ENCODE measurements at places on chromosomes 7 and 10.

GRCh38 chr10:78602201-78602932 is 466.4 kb upstream of the ZMIZ1 start:
- no peak for DNase-seq

DNA sequence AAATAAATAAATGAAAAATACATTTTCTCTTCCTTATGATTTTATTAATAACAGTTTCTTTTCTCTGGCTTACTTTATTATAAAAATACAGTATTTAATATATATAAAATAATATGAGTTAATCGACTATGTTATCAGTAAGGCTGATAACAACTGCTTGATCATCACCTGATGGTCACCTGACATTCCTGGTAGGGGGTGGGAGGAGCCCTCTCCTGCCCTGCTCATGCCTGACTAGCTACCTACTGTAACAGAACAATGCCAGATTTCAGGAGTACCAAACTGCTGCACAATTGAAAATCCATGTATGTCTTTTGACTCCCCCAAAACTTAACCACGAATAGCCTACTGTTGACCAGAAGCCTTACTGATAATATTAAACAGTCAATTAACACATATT is 1.3 kb upstream of the APBB1IP start:
- no peak for DNase-seq

DNA sequence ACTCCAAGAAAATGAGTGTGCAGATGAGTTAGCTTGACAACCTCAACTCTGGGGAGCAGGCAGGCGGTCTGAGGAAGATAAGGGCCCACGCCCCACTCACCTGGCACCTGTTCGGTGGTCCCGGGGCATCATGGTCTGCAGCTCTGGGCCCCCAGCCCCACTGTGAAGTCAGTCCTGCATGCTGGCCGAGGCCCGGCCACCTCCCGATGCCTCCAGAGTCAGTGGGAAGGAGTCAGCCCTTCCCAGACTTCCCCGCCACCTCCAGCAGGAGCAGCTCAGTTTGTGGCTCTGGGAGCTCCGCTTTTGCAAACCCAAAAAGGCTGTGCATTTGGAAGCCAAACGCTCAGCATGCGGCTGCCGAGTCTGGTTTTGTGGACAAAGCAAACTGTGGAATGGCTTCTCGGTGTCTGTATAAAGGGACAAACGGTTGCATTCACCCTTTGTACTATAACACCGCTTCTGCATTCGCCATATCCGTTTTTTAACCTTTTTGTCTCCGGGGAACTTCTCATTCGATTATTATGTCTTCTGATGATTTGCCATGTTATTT is 167.3 kb downstream of the CCDC3 start:
- DNase-seq: no peak

DNA sequence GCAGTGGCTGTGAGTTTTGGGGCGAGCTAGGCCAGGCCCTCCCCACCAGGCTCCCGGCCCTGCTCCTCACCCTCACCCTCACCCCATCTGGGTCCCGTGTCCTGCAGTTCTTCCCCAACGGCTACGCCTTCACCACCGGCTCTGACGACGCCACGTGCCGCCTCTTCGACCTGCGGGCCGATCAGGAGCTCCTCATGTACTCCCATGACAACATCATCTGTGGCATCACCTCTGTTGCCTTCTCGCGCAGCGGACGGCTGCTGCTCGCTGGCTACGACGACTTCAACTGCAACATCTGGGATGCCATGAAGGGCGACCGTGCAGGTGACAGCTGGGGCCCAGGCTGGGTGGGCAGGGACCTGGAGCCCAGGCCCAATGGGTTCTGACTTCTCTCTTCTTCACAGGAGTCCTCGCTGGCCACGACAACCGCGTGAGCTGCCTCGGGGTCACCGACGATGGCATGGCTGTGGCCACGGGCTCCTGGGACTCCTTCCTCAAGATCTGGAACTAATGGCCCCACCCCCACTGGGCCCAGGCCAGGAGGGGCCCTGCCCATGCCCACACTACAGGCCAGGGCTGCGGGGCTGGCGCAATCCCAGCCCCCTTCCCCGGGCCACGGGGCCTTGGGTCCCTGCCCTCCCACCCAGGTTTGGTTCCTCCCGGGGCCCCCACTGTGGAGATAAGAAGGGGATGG is 4.9 kb downstream of the GNB2 start:
- no peak for DNase-seq

DNA sequence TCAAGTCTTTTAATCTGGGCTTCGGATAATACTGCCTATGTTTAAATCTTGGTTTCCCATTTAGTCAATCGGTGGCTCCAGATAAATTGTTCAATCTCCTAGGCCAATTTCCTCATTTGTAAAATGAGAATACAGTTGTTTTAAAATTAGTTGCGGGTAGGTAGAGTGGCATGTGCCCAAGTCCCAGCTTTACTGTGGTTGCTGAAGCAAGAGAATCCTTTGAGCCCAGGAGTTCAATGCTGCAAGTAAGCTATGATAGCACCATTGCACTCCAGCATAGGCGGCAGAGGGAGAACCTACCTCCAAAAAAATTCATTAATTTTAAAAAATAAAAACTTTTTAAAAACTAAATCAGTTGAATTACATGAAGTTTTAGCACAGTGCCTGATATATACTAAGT is 7.3 kb downstream of the RNF216 start:
- DNase-seq: no peak

DNA sequence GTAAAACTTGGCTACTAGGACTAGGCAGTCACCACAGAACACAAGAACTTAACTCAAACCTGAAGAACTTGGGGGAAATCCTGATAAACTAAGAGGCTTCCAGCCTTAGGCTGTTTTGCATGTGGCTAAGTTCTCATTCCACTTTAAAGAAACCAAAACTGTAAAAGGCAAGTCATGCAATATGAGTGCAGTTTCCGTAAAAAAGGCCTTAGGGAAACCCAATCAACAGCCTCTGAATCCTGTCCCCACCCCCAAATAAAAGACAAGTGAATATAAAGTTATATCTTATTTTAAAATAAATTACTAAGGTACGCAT is 95.1 kb downstream of the USP6NL start:
- no peak for DNase-seq

DNA sequence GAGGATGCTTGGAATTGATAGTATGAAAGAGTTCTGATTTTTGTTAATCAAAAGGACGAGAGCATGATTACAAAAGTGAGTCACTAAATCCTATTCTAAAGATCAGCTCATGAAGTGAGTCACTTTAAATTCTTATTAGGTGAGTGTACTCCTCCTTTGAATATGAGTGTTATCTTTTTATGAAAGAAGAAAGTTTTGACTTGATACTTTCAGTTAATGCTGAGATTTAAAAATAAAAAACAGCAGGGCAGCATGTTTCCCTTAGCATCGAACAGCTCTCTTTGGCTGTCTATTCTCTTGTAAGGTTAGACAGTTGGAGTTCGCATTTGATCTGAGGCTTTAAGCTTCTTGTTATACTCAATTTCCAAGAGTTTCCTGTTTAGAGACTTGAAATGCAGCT is 222.0 kb downstream of the TWIST1 start:
- DNase-seq: no peak

DNA sequence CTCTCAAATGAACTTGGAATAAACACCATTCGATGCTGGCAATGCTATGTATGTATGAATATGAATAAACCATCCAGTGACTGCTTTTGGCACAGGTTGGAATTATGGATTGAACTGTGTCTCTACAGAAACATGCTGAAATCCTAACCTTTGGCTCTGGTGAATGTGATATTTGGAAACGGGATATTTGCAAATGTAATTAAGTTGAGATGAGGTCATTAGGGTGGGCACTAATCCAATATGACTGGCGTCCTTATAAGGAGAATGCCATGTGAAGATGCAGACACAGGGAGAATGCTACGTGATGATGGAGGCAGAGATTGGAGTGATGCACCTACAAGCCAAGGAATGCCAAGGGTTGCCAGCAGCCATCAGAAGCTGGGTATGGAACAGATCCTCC is 3.4 kb upstream of the ACTR3B start:
- DNase-seq: no peak

DNA sequence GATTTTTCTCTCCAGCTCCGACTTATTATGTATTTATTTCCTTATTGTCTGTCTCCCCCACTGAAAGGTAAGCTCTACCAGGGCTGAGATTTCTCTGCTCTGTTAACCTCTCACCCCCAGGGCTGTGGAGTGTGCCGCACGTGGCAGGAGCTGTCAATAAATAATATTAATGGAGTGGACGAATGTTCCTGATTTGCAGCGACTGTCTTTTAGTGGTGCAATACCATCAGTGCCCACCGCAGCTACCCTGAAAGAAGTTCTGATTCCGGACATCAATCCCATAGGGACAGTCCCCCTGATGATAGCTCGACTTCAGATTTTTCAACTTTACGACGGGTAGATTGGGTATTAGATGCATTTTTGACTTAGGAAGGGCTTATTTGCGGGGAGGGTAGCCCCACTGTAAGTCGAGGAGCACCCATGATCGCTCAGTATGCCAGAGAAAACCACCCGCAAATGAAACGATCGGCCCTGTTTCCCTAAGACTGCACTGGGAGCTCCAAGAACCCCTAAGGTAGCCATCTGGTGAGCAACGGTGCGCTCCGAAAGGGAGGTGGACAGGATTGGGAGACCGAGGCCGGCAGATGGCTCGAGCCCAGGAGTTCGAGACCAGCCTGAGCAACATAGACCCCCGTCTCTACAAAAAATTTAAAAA is 986 bp upstream of the PPP2R2D start:
- no peak for DNase-seq

GRCh38 chr10:124043310-124044142 is 49.9 kb downstream of the CHST15 start:
- no peak for DNase-seq

GRCh38 chr7:39663263-39663662 is 39.9 kb downstream of the RALA start:
- no peak for DNase-seq

DNA sequence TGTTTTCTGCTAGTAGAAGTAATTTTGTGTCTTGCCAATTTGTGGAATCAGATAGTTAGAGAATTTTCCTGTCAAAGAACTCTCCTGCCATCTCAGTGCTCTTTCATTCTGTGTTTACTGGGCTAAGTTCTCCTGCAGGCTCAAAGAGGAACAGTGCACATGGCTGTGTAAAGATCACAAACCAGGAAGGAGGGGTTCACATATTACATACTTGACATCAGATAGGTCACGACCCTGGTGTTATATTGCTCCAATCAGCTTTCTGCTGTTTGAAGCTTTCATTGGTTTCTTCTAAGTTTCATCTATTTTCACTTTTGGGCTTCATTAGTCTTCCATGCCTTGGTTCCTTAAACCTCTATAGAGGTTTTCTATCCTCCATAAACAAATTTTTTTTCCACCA is 13.5 kb upstream of the ELMO1 start:
- no peak for DNase-seq

DNA sequence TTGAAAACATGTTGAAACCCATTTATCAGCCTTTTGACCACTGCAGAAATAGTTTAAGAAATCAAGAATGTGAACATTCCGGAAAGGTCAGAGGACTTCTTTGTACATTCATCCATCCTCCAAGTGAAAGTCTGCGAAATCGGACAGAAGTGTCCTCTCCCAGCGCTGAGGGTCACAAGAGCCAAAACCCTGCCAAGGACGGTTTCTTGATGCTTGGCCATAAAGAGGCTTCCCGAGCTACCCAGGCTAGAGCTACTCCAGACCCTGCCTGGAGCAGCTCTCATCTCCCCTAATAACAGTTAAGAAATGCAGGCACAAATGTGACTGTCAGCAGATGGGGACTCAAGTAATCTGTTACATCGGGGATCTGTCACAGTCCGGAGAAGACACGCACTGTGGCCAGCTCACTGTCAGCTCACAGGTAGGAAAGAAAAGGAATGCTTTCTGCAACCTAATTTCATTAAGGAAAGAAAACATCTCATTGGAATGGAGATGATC is 4.5 kb upstream of the CYTH3 start:
- DNase-seq: no peak

DNA sequence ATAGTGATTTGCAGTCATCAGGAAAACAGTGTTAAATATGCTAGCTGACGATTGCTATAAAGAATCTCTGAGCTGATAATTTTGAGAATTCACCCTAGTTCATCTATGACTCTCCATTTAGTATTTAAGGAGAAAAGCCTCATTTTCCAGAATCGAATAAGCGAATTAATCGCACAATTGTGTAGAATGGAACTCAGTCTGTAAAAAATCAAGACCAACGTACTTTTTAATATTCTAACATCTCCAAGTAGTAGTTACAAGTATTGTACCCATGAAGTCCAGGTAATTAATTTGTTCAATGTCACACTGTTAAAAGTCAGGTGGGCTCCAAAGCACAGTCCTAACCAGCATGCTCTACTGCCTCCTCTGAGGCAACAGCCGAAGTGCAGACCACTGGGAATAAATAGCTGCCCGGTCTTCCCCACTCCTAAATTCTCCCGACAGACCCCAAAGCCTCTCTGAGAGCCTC is 380 bp upstream of the AGBL3 start:
- no peak for DNase-seq

DNA sequence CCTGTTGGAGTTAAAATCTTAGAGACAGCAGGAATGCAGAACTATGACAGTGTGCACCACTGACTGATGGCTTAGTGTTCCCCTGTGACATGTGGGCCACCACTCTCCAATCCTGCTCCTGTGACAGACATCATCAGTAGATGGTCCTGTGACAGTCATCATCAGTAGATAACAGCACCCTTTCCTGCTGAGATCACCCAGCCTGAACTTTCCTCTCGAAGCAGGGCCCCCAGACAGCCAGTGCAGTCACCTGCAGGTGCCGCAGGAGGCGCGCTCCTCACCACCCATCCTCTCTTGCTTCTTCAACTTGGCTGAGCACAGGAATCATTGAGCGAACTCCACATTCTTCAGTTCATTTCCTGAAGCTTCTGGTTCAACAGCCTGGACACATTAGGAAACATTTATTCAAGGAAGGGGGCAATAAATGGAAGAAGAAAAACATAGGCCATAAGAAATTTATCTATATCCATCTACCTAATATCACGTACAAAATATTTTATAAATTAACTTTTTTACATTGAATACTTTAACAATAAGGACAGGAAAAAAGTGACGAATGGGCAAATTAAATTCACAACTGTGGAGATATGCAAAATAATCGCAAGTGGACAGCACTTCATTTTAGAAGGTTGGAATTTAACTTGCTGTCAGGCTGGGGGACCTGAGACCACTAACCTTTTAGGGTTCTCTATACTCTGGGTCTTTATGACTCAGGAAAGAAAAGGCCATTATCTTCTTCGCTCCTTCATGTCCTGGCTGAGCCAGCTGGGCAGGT is 32.0 kb upstream of the MKI67 start:
- DNase-seq: no peak

DNA sequence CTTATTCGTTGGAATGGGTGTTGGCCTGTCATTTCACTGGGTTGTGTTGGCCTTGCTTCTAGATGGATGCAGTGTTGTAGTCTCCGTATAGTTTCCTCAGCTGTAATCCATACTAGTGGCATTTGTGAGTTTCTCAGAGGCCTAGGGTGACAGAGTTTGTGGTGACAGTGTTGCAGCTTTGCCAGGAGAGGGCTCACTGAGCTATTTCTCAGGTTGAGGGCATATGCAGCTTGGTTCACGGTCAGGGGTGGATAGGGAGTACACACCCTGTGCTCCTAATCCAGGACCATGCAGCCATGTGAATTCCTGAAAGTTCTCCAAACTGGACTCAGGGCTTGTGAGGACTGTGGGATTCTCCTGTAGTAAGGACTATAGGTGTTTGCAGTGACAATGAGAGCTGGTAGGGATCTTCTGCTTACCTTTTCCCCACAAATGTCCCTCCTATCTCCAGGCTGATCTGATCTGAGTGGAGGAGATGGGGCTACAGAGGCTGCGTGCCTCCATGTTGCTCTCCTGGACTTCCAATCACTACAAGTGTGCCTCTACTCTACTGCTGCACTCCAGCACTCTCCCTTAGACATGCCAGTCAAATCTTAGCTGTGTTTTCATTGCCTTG is 229.0 kb downstream of the STK31 start:
- DNase-seq: no peak
